ENCODE measurements at places on chromosomes 1 and 21. TPM values are rescaled to one million over a fixed set of nuclear protein-coding genes. Genes with fewer than 3 reads are reported as not detected.

The TGFBR3 gene
- 11.0 TPM for total RNA-seq

The TMEM269 gene
- 0.91 TPM for total RNA-seq

The ALX3 gene
- total RNA-seq, result not detected

The ZBTB21 gene
- 14.8 TPM for total RNA-seq

The KCNN3 gene
- total RNA-seq, result 1.3 TPM

The TMEM82 gene
- not detected for total RNA-seq

The ORC1 gene
- 11.2 TPM for total RNA-seq

The CADM3 gene
- total RNA-seq, result 0.14 TPM

The FCAMR gene
- total RNA-seq, result 0.49 TPM

The C1orf105 gene
- 0.52 TPM for total RNA-seq

The CBS gene
- 85.9 TPM for total RNA-seq

The DUSP23 gene
- total RNA-seq, result 29.4 TPM

The FAM43B gene
- total RNA-seq, result 1.8 TPM

The TAS1R1 gene
- 1.2 TPM for total RNA-seq

The SKI gene
- total RNA-seq, result 5.0 TPM

The DEPDC1 gene
- 1.7 TPM for total RNA-seq

The TTLL10 gene
- 0.59 TPM for total RNA-seq

The FBXO42 gene
- total RNA-seq, result 19.8 TPM

The SELP gene
- total RNA-seq, result 0.39 TPM

Measured in motor neuron (in vitro differentiated cells).